ENCODE measurements at places on chromosomes 11 and 22. TPM values are rescaled to one million over a fixed set of nuclear protein-coding genes. Genes with fewer than 3 reads are reported as not detected.

DNA sequence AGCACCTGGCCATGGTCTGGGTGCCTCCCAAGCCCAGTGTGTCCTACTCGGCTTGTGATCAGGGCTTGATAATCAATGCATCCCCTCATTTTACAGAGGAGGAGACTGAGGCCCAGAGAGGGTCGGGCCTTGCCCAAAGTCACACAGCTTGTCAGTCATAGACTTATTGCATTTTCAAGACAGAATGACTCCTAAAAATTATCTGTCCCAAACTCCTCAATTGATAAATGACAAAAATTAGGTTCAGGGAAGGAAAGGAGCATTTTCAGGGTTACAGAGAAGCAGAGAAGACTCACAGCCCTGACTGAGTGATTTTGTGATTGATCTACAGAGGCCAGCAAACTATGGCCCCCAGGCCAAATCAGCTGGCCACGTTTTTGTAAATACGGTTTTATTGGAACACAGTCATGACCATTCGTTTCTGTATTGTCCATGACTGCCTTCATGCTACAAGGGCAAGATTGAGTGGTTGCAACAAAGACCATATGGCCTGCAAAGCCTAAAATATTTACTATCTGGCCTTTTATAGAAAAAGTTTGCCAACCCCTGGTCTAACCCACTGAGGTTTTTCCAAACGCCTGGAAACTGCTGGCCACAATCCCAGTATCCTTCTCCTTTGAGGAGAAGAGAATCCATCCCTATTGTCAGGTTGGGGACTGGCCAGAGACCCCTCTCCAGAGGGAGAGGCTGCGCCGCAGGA lies 35.1 kb upstream of the NAV2 start:
- no peak for DNase-seq

GRCh38 chr11:59191095-59191494 lies 19.2 kb downstream of the DTX4 start:
- DNase-seq: no peak

GRCh38 chr11:57457643-57458023 lies 2.7 kb upstream of the RTN4RL2 start:
- no peak for DNase-seq

GRCh38 chr11:75365711-75366181 lies 14.3 kb upstream of the ARRB1 start:
- no peak for DNase-seq

DNA sequence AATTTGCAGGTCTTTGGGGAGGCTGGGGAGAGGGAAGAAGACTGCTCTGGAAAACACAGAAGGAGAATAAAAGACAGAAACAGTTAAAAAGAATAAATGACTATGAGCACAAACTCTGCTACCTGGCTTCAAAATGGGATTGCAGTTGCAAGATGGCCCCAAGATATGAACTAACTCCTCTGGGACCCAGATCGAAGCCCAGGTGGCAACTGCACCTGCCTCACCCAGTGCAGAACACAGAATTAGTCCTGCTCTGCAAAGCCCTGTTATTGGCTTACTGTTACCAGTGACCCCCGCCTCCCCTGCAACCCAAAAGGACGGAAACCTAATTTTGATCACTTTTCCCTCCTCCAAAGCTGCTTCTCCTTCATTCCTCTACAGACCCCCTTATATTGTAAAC lies 35.9 kb upstream of the POU2AF1 start:
- no peak for DNase-seq

DNA sequence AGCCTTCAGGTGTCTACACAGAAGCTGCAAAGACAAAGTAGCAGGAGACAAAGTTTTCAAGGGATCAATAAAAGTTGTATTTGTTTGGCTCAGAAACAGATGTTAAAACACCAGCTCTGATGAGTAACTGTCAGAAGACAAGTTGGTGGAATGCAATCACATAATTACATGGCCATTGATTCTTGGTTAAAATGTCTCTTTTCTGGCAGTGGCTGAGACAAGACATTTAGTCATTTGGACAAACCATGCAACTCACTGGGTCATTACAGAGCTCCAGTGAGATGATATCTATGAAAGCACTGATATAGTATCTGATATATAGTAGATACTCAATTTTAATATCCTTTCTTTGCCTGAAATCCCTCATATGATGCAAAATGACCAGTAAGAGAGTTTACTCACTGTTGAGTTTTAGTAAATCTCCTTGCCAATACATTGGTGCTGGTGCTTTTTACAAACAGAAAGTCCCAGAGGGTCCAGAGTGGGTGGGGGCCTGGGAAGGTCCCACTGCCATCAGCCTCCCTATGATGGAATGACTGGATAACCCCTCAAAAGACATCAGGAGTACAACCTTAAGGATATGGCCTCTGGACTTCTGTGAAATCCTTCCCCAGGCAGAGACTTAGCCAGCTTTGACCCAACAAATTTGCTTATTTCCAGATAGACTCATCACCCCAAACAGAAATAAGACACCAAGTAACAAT lies 95.0 kb downstream of the SLC1A2 start:
- DNase-seq: no peak

DNA sequence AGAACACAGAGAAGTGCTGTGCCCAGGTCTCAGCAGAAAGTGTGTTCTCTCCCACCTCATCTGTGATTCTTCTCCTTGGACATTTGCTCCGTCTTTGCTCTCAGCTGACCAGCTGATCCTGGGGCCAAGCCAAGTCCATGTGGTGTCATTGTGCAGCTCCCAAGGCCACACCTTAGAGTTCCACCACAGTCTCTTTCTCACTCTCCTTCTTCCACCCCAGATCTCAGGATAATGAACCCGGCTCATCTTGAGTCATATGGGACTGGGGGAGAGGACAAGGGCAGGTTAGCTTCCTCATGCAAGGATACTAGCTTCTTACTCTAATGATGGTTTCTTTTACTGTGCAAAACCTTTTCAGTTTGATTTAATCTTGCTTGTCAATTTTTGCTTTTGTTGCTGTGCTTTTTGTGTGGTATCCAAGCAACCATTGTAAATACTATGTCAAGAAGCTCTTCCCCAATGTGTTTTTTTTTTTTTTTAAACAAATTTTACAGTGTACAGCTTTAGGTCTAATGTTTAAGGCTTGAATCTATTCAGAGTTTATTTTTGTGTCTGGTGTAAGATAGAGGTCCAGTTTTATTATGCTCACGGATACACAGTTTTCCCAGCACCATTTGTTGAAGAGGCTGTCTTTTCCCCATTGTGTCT lies 75.0 kb upstream of the OR4B1 start:
- no peak for DNase-seq

- no peak for DNase-seq
Observed at GRCh38 chr22:42313804-42314581, 43.5 kb upstream of the TCF20 start.

DNA sequence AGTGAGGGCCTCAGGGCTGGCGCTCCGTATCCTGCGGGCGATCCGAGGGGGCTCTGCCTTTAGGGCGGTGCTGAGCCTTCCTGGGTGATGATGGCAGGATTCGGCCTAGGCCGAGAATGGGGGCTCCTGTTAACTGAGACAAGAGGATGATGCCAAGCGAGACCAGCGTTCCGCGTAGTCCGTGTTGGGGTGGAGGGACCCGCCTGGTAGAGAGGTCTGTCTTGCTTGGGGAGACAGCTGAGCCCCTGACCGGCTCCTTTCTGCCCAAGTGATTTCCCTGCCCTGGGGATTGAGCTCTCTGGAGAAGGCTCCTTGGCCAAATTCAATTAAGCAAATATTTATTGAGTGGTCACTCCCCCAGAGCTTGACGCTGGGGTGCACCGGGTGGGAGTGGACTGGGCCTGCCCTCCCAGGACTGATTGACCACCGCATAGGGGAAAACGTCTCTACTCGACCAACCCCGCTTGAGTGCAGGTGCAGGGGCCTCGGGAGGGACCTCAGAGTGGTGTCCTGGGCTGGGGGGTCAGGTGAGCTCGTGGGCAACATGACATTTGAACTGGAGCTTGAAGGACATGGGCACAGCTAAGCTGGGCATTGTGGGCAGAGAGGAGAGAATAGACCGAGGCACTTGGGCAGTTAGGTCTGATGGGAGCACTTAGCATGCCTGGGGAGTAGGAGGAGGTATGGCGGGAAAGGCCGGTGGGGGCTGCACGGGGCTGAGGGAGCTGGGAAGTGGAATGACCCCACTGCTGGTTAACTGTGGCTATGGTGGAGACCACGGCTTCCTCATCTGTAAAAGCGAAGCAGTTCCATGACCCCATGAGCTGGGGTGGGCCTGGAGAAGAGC lies 1.1 kb downstream of the GNAZ start:
- DNase-seq: peak; percentile 44

GRCh38 chr11:105361651-105362050 lies 222.1 kb upstream of the CARD18 start:
- no peak for DNase-seq

DNA sequence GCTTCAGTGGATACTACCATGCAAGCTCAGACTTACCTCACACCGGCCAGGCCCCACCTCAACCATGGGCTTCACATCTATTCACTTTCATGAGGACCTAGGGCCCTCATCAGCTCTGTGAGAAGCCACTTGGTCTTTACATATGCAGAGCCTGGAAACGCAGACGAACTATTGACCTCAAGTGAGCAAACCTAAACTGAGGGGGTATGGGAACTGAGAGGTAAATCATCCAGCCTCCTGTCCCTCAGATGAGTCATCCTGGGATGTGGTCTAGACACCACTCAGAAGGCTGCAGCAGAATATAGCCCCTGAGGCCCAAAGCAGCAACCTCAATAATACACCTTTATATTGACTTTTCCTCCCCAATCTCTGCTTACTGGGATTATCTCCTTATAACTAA lies 578.0 kb downstream of the INSC start:
- DNase-seq: no peak

GRCh38 chr22:27490080-27490479 lies 311.5 kb downstream of the MN1 start:
- DNase-seq: no peak

GRCh38 chr22:50141462-50141861 lies 29.1 kb upstream of the PANX2 start:
- DNase-seq: no peak

GRCh38 chr22:38850941-38851849 lies 7.4 kb upstream of the NPTXR start:
- no peak for DNase-seq

- no peak for DNase-seq
Observed at GRCh38 chr11:122241566-122241965, 125.6 kb upstream of the BLID start.

GRCh38 chr11:85735876-85736460 lies 50.0 kb upstream of the CCDC89 start:
- no peak for DNase-seq

DNA sequence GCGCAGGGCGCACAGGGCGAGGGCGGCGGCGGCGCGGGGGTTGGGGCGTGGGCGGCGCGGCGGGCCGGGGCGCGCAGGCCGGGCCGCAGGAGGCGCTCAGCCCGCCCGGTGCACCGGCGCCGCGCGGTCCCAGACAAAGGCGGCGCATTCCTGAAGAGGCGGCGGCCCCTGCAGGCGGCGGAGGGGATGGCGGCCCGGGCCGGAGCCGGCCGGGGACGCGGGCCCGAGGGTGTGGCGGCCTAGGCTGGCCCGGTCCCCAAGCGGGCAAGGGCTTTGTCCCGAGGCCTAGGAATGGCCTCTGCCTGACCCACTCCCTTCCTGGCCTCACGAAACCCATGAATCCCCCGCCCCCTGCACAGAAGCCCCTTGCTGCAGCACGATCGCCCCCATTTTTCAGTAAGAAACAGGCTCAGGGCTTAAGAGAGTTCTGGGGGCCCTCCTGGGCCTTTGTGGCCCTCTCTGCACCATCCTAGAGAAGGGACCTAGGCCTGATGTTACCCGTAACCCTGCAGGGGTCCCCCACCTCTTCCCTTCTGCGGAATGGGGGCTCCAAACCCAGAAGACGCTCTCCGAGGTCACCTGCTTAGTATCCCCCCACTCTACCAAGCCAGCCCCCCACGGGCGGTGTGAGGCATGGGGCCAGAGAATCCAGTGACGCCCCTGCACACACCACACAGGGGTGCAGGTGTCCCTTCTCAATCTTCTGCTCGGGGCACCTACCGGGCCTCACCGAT lies at the start of gene RTN4R:
Gene RTN4R (minus strand): TSS at position 40 of the 734 bp plus-strand sequence. CDS start 226 bp downstream, outside the sequence.
- DNase-seq: peak; percentile 66

DNA sequence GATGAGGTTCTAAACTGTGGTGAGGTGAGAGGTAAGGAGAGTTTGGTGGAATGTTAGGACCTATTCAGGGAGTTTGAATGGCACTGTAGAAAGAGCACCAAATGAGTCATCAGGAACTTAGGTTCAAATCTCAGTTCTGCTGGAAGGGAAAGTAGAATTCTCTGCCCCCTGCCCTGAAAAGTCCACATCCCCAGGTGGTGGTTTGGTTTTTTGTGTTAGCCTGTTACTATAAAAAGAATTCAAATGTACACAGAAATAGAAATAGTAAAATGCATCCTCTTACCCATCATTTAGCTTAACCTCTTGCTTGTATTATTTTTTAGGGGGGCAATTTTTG lies 20.2 kb downstream of the PPFIBP2 start:
- DNase-seq: no peak

DNA sequence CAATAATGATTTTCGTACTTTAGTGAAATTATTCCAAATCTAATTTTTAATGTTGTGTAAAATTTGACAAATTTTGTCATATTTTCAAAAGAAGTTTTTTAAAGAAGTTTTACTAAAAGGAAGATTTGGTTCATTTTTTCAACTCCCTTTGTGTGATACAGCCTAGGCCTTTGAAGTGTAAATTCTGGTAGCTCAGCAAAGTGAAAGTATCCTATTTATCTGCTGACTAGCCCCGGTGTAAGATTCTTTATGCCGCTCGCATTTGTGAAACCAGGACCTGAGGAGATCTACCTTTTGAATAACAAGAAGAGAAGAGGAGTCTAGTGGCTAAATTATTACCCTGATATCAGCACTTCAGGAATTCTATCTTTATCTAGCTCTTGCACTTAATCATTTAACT lies 177.4 kb downstream of the JRKL start:
- DNase-seq: no peak

- DNase-seq: no peak
Observed at GRCh38 chr11:99368583-99368982, 347.8 kb downstream of the CNTN5 start.

DNA sequence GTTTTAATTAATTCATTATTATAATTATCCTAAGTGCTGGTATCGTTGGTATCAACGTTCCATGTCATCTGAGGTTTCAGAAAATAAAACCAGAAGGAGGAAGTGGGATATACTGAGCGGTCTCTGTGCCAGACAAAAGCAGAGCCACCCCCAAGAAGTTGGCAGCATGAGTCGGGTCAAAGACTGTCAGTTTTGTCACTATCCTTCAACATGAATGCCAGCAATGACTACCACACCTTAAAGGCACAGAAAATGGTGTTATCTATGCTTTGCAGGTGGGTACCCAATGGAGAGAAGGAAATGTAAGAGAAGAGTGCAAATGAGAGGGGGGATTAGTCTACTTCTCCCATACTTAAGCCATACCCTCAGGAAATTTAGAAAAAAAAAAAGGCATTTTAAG lies 408.5 kb downstream of the OPCML start:
- no peak for DNase-seq

GRCh38 chr22:46687460-46687859 lies 50.6 kb downstream of the CERK start:
- DNase-seq: no peak

GRCh38 chr11:4195909-4196308 lies 101.3 kb downstream of the RRM1 start:
- DNase-seq: no peak

- DNase-seq: no peak
Observed at GRCh38 chr22:30859714-30860095, 108.9 kb downstream of the MORC2 start.

Gene INS
- not detected for polyA plus RNA-seq

Gene KRTAP5-1
- polyA plus RNA-seq: not detected

Gene PARVG
- 4.1 TPM for polyA plus RNA-seq

Gene FAT3
- 2.8 TPM for polyA plus RNA-seq

Gene NNMT
- polyA plus RNA-seq: 59.4 TPM

Gene SGSM1
- 0.91 TPM for polyA plus RNA-seq

Gene SLC15A3
- 38.9 TPM for polyA plus RNA-seq

Gene TBX1
- polyA plus RNA-seq: 1.2 TPM

Gene APOA5
- not detected for polyA plus RNA-seq

Gene PIH1D2
- 0.94 TPM for polyA plus RNA-seq
